ENCODE measurements at places on chromosomes 13 and 19. TPM values are rescaled to one million over a fixed set of nuclear protein-coding genes. Genes with fewer than 3 reads are reported as not detected.

Gene FARSA
- 31.1 TPM for total RNA-seq

Gene DAND5
- total RNA-seq: 0.11 TPM

Gene IGFL3
- not detected for total RNA-seq

Gene FAM83E
- 0.65 TPM for total RNA-seq

Gene NOTCH3
- 21.3 TPM for total RNA-seq

Gene LILRA5
- total RNA-seq: not detected

Gene CPAMD8
- total RNA-seq: 1.7 TPM

Gene SIGLEC5
- not detected for total RNA-seq

Gene NLRP4
- not detected for total RNA-seq

Gene INAFM1
- 1.4 TPM for total RNA-seq

Gene GRK1
- not detected for total RNA-seq

Gene PPFIA3
- total RNA-seq: 0.91 TPM

Gene ERICH4
- not detected for total RNA-seq

Gene CACNG6
- total RNA-seq: not detected

Gene IRS2
- total RNA-seq: 5.6 TPM

Gene TMEM59L
- 0.65 TPM for total RNA-seq

Gene USHBP1
- not detected for total RNA-seq
